ENCODE measurements at places on chromosomes 1 and 21.
A peak's percentile ranks its signal among the peaks of the same experiment; 100 is the strongest.

- DNase-seq: no peak
Observed at GRCh38 chr1:213389061-213389581, 338.1 kb downstream of the RPS6KC1 start.

- DNase-seq: no peak
Observed at GRCh38 chr1:9721606-9722377, 70.3 kb downstream of the PIK3CD start.

GRCh38 chr1:182359645-182360044, 31.9 kb downstream of the GLUL start:
- no peak for DNase-seq

- DNase-seq: no peak
Observed at GRCh38 chr1:226809785-226810571, 60.4 kb upstream of the PSEN2 start.

GRCh38 chr1:47703156-47703825, 265.4 kb downstream of the FOXD2 start:
- peak; percentile 47 for DNase-seq

GRCh38 chr1:208587110-208587509, 342.9 kb upstream of the PLXNA2 start:
- DNase-seq: no peak

DNA sequence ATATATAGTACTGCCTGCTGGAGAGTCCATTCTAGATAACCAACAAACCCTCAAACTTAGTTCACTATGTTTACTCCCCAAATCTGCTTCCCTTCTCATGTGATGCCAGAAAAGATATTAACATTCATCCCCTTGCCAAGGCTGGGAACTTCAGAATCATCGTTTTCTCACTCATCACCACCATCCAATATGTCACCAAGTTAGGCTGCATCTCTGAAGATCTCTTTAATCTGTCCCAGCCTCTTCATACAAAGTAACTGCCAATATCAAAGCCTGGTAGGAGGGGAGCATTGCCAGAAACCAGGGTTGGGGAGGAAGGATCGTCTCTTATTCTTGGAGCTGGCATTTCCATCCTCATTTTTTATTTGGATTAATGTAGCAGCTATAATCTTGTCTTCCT, 71.6 kb downstream of the XCL2 start:
- no peak for DNase-seq

GRCh38 chr1:219938706-219939105, 10.3 kb upstream of the SLC30A10 start:
- DNase-seq: no peak

DNA sequence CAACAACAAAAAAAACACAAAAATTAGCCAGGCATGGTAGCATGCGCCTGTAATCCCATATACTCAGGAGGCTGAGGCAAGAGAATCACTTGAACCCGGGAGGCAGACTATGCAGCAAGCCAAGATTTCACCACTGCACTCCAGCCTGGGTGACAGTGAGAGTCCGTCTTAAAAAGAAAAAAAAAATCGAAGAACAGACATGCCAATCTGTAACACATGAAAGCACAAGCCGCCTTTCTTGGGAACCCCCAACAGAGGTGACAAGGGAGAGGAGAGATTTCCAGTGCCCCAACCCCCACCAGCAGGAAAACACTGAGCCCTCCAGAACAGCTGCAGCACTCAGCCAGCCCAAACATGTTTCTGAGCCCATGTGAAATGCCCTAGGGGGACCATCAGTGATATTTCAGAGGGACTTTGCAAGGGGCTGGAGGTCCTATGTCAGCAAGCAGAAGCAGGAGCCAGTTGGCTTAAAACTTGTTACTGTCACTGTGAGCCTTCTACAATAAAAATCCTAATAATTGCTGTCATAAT, 14.2 kb upstream of the EFNA1 start:
- DNase-seq: no peak

GRCh38 chr21:45972353-45972715, 9.2 kb upstream of the COL6A1 start:
- no peak for DNase-seq

- DNase-seq: no peak
Observed at GRCh38 chr1:201054091-201054543, 30.6 kb upstream of the KIF21B start.

DNA sequence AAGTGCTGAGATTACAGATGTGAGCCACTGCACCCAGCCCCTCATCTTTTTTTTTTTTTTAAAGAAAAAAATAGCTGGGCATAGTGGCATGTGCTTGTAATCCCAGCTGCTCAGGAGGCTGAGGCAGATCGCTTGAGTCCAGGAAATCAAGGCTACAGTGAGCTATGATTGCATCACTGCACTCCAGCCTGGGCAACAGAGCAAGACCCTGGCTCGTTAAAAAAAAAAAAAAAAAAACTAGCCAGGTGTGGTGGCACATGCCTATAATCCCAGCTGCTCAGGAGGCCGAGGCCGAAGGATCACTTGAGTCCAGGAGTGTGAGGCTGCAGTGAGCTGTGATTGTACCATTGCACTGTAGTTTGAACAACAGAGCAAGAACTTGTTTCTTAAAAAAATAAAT, 13.8 kb downstream of the SZRD1 start:
- DNase-seq: no peak

- DNase-seq: no peak
Observed at GRCh38 chr1:12147201-12147701, 19.5 kb upstream of the TNFRSF1B start.

DNA sequence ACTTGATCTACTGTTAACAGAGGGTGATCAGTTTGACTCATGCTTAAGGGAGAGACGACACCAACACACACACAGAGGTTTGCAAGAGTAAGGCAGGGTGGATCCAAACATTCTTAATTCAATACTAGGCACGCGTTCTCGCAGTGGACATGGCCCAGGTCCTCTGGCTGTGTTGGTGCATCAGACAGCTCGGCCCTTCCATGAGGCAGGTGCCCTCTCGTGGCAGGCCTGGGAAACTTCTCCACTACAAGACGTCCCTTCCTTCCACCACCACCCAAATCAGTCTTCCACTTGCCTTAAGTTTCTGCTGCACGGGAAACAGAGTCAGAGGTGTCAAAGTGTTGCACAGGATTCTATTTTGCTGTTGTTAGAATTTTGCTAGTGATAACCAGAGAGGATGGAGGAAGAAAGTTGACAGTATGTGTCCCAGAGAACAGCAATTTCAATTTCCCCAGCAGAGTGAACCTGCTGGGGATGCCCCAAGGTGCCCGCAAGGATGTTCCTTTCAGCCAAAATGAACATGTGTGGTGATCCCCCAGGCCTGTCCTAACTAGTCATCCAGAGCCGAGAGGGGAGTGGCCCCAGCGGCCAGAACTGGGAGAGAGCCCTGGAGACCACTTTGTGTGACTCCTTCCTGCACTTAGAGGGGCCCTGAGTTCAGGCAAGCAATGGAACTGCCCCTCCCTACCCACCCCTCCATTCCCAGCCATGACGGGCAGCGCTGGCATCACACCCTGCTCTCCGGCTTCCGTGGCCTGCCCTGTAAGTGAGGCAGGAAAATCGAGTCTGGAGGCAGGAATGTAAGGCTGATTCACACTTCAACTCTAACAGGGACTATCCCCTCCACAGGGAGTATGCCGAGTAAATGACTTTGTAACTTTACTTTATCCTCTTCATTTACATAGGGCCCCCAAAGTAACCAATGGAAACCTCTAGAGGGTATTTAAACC, 34.8 kb downstream of the MX1 start:
- no peak for DNase-seq

GRCh38 chr1:209723265-209723664, 18.6 kb downstream of the HSD11B1 start:
- no peak for DNase-seq

DNA sequence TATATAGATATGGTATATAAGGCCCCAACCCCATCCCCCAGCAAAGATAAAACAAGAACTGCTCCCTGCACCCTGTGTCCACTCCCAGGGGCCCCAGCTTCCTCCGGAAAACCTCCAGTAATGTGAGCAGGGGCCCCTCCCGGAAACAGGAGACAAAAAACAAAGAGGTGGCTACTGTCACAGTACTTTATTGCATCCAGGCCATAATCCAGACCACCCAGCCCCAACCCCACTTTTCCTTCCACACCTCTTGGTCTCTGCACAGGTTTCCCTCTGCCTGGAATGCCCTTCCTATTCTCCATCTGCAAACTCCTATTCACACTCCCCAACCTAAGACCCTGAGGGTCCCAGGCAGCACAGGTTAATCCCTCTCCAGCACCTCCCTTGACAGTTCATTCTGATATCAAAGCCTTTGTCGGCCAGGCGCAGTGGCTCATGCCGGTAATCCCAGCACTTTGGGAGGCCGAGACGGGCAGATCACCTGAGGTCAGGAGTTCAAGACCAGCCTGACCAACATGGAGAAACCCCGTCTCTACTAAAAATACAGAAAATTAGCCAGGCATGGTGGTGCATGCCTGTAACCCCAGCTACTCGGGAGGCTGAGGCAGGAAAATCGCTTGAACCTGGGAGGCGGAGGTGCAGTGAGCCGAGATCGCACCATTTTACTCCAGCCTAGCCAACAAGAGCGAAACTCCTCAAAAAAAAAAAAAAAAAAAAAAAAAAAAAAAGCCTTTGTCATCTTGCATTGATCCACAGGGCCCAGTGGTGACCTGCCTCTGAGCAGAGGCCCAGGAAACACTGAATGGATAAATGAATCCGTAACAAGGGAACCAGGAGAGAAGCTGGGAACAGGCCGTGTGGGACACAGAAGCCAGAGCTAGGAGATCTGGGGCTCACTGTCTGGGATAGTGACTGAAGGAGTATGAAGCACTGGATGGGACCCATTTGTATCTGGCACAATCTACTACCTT, 2.3 kb upstream of the AUNIP start:
- DNase-seq: no peak

- no peak for DNase-seq
Observed at GRCh38 chr1:95208876-95209275, 25.1 kb upstream of the RWDD3 start.

GRCh38 chr1:59601811-59602210, 212.9 kb upstream of the HOOK1 start:
- DNase-seq: no peak

GRCh38 chr1:184254849-184255248, 132.0 kb upstream of the C1orf21 start:
- no peak for DNase-seq

DNA sequence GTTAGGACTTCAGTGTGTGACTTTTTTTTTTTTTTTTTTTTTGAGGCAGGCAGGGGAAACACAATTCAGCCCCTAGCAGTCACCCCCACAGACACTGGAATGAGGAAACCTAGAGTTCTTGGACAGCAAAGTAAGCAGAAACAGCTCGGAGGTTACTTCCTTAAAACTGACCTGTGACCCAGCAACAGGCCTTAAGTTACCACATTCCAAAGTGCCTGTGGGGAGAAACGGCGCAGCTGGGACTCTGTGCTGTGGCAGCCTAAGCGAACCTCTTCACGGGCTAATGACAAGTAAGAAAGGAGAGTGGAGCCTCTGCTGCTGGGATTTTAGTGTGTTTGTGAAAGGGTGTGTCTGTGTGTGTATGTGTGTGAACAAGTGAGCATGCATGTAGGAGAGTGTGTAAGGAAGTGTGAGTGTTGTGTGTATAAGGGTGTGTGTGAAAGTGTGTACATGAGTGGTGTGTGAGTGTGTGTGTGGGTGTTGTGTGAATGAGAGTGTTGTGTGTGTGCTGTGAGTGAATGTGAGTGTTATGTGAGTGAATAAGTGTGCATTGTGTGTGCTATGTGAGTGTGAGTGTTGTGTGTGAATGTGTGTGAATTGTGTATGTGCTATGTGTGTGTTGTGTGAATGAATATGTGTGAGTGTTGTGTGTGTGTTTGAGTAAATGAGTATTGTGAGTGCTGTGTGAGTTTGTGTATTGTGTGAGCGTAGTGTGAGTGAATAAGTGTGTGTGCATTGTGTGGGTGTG, 180.8 kb downstream of the BRINP2 start:
- DNase-seq: no peak

GRCh38 chr1:117371441-117372151, 4.3 kb downstream of the MAN1A2 start:
- no peak for DNase-seq

- no peak for DNase-seq
Observed at GRCh38 chr1:55713516-55713915, 498.4 kb upstream of the USP24 start.

- peak; percentile 22 for DNase-seq
Observed at GRCh38 chr1:206608108-206608698, 4.1 kb downstream of the EIF2D start.

DNA sequence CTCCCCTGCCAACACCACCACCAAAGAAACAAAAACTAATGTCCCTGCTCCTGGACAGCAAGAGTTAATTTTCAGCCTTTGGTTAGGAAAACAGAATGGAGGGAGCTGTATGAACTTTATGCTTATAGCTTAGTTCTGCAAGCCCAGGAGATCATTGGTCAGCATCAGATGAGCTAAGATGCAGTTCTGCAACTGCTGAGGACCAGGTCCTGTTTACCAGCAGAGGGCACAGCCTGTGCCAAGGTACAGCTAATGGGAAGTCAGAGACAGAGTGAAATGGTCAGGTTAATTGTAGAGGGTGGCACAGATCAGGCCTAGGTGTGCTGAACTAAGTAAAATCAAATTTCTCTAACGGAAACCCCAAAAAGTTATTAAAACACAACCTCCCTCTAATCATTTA, 161.3 kb downstream of the ROR1 start:
- DNase-seq: no peak

GRCh38 chr1:202186327-202186726, 7.3 kb upstream of the LGR6 start:
- DNase-seq: no peak

GRCh38 chr1:40382108-40382460, 8.6 kb downstream of the SMAP2 start:
- no peak for DNase-seq

GRCh38 chr1:32250893-32251716, at the start of gene LCK:
Gene LCK, plus strand, starts transcription at chr1:32251265. Its CDS starts 23,065 bp downstream, at chr1:32274330.
- DNase-seq: no peak

DNA sequence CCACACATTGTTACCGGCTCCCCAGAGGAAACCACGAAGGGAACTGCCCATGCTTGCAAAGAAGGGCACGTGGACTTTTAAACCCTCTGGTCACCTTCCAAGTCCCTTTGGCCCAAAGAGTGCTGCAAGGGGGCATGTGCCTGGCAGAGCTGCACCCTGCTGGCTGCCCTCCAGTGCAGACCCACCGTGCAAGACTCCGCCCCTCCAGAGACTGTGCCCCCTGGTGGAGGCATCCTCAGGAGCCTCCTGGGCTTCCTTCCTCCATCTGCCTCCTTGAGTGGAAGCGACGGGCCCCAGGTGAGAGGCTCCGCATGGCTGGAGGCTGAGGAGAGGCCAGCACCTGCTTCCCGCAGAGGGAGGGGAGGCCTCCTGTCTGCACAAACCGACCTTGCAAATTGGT, 100.6 kb downstream of the CRYAA start:
- no peak for DNase-seq

- no peak for DNase-seq
Observed at GRCh38 chr21:46219591-46220239, 8.9 kb downstream of the LSS start.
